ENCODE measurements at places on chromosomes 4 and X.

DNA sequence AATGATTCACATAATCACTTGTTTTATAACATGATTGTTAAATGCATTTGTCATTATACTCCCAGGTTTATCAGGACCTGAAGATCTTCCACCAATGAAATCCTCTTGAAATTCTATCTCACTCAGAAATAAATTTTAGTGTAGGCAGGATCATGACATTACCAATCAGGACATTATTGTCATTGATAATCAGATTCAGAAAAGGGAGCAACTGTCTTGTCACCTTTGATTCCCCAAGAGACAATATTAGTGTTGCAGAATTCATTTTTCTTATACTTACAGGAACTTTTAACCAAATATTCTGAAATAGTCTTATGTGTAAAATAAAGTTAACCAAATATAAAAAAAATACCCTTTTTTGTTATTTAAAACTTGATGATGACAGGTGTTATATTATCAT, 1892.5 kb upstream of the ADGRL3 start:
- no peak for DNase-seq

- no peak for DNase-seq
Measured at GRCh38 chrX:42248226-42248625, 324.9 kb upstream of the CASK start.

DNA sequence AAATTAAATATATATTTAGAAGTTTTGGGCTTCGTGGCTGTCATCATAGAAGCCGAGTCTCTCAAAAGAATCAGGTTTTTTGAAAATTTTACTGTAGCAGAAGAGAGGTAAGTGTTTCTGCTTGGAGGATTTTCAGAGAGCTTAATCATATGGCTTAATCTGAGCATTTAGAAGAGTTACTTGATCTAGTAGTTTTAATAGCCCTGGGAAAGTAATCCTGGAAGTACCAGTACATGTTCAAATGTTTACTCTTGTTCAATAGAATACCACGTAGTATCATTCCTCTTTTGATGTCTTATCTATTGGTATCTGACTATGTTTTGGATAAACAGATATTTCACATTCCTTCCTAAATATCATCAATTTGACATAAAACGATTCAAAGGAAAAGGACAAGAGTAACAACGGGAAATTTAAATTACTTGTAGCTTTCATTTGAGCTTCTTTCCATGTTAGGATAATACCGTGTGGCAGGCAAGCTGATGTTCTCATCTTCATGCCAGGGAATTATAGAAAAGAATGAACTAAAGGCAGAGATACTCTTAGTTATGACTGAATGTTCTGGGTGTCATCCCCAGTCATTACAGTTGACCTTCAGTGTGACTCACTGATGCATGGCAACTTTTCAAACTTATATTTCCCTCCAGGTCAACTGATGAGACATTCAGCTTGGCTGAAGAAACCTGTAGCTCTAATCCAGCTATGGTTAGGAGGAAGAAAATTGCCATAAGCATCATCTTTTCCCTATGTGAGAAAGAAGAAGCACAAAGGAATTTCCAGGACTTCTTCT, 89.8 kb downstream of the FNIP2 start:
- DNase-seq, result no peak

DNA sequence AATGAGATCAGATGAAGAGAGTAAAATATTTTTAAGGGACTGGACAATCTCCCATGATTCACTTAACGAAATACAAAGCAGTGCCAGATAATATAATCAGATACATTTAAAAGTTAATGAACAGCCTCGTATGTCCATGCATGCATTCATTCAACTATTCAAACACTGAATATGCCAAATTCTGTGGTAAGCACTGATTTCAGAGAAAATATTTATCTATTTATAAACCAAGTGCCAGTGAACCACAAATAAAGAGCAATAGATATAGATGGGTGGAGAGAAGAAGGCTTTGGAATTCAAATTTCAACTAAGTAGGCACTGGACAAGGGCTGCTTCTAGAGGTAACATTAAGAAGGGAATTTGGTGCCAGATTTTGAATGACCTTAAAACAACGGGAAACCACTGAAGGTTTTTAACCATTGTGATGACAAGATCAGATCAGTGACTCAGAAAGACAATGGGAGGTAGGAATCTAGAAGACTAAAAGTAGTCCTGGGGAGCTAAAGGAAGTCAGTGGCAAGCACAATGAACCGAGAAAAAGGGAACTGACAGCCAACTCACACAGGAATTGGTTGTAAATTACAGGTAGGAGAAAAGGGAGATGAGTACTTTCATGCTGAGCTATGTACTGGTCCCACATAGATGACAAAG, 14.2 kb downstream of the ELOVL6 start:
- DNase-seq, result no peak

DNA sequence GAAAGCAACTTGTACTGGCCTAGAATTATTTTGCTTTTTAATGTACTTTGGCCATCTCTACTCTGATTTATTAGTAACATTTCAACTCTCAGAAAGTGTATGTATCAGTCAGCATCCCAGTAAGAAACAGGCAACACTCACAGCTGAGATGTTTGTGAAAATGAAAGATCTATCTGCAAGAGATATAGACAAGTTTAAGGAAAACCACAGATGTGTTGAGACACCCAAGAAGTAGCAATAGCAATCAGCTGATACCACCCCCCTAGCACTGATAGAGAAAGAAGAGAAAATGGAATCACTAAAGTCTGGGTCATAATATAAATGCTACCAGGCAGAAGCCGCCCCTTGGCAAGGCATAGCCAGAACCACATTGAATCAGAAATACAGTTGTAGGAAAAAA, 372.0 kb downstream of the ARAP2 start:
- DNase-seq, result no peak

DNA sequence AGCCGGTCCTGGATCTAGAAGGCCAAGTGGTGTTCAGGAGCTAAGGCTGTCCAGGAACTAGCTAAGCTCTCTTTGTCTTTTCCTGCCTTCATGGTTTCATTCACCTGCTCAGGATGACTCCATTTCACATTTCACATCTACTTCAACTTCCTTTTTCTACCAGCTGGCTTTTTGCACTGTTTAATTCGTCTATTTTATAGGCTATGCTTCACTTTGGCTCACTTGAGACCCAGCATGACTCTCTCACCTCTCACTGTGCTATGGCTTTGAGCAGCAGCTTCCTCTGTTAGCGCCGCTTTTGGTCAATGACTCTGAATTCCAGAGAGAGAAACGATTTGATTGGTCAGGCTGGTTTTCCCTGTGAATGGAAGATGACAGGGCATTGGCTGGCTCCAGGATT, 213.5 kb upstream of the CLNK start:
- no peak for DNase-seq

DNA sequence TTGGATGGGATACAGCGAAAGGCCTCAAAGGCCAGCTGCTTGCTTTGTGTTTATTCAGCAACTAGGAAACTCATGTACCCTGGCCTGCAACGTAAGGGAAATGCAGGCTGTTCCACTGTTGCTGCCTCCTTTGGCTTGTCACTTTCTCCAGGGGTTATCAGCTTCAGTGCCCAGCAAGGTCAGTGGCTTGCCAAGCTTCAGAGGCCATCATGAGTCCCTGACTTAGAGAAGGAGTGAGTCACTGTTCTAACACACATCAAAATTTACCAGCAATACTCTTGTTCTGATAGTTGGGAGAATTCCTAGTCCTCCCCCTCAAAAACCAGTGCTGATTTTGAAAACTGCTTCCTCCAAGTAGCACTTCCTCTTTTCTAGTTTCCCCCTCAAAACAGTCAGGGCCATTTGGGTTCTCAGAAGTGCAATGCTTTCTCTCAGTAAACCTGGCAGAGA, 250.8 kb downstream of the ARHGAP24 start:
- no peak for DNase-seq

GRCh38 chrX:15471028-15471427, 22.1 kb downstream of the PIR start:
- peak; percentile 34 for DNase-seq

- no peak for DNase-seq
Measured at GRCh38 chr4:3780347-3781171, 14.4 kb downstream of the ADRA2C start.

- no peak for DNase-seq
Measured at GRCh38 chr4:53197772-53198142, 168.1 kb downstream of the SCFD2 start.

- DNase-seq, result no peak
Measured at GRCh38 chr4:151530783-151531182, 121.8 kb downstream of the FHIP1A start.

DNA sequence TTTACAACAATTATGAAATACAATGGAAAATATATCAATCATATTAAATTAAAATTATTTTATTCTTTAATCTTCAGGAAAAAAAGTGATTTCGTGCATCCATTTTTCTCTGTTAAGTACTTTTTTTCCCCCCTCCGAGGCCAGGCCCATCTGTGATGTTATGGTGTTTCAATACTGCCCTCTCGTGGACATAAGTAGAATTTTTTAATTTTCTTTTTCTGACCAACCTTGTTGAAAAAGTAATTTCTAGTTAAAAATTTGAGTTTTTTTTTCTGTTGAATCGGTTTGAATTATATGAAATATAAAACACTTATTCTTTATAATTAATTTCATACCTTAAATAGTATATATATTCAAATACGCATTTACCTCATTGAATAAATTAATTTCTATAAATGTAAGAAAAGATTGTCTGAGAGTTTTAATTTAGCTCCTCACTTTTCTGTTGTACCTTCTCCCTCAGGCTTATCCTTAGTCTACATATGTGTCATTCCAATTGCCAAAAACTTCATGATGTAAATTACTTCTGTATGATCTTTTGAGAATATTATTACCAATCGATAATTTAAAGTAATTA, 175.8 kb upstream of the TECRL start:
- DNase-seq, result no peak

- DNase-seq, result no peak
Measured at GRCh38 chr4:147479786-147480185, 1.1 kb upstream of the EDNRA start.

- no peak for DNase-seq
Measured at GRCh38 chrX:2894885-2895292, 34.2 kb downstream of the ARSD start.

GRCh38 chrX:73963682-73964081, 340.3 kb upstream of the ZCCHC13 start:
- DNase-seq, result no peak

- no peak for DNase-seq
Measured at GRCh38 chr4:159160242-159160641, 57.4 kb downstream of the RAPGEF2 start.

Measured in T-helper 2 cell treated with Interferon-gamma antibody and Interleukin-4, amounts not matched to agents 5 μg/mL and 100 μg/mL, for 36 hours (primary cell).